Kidney tubule cell (primary cell): ENCODE measurements at places on chromosomes 11 and 22.

GRCh38 chr22:40484906-40485669 lies 114.7 kb downstream of the SGSM3 start:
- peak; percentile 23 for DNase-seq

GRCh38 chr22:36976606-36977005 lies 42.6 kb downstream of the TST start:
- no peak for DNase-seq

- DNase-seq: peak; percentile 76
Observed at GRCh38 chr11:66880496-66881450, 23.9 kb downstream of the LRFN4 start.

- peak; percentile 50 for DNase-seq
Observed at GRCh38 chr11:108897071-108897481, 232.2 kb downstream of the DDX10 start.
